Urothelium cell line (cell line): ENCODE measurements at places on chromosomes 7 and 10.

- DNase-seq: peak; percentile 94
Measured at GRCh38 chr7:42107484-42108240, 129.3 kb downstream of the GLI3 start.

GRCh38 chr10:67858971-67859370 is 21.0 kb upstream of the DNAJC12 start:
- no peak for DNase-seq

- no peak for DNase-seq
Measured at GRCh38 chr10:30863516-30864210, 168.0 kb downstream of the ZNF438 start.

GRCh38 chr7:93373537-93373936 is 141.4 kb downstream of the VPS50 start:
- DNase-seq: no peak

DNA sequence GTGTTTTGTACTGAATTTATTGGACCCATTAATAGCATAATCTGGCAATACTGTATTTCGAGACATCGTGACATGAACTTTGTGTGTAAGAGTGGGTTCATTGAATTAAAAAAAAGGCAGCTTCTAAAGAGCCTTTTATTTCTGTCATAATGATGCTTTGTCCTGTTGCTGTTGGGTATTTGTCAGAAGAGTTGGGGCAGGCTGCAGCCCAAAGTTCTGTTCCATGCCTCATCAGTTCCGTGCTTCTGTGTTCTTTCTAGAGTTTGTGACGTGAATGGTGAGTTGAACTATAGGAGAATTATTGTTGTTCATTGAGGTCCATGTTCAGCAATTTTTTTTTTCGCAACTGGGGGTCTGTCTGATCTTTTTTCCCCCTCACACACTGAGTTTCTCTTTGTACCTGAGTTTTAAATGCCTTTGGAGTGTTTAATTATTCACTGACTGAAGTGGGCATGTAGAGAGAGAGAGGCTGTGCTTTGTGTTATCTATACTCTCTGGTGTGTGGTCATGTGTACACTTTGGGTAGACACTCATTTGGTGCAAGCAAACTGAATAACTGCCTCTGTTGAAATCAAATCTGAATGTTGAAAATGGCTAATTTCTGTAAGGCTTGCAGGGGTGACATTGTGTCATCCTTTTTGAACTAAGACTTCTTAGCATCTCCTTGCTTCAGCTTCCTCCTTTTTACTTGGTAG is 69.8 kb downstream of the ADD3 start:
- no peak for DNase-seq

- DNase-seq: no peak
Measured at GRCh38 chr10:18340496-18341051, 200.3 kb downstream of the CACNB2 start.

DNA sequence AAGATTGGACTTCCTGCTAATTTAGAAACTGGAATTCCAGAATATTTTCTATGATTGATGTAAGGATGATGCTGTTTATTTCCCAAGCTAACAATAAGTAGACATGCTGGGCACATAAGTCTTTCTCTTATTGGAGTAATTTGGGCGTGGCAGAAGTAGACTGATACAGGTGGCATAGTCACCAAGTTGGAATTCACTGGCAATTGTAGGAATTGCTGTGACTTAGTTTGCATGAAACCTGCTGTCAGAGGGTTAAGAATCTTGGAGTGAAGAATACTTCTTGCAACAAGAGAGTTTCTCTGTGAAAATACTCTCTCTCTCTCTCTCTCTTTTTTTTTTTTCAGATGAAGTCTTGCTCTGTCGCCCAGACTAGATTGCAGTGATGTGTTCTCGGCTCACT is 569.7 kb downstream of the REEP3 start:
- DNase-seq: no peak

GRCh38 chr10:110962443-110962842 is 43.0 kb downstream of the SHOC2 start:
- no peak for DNase-seq

DNA sequence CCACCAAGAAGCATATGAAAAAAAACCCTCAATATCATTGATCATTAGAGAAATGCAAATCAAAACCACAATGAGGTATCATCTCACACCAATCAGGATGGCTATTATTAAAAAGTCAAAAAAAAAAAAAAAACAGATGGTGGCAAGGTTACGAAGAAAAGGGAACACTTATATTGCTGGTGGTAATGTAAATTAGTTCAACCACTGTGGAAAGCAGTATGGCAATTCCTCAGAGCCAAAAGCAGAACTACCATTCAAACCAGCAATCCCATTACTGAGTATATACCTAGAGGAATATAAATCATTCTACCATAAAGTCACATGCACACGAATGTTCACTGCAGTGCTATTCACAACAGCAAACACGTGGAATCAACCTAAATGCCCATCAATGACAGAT is 46.0 kb downstream of the CNOT4 start:
- DNase-seq: no peak

DNA sequence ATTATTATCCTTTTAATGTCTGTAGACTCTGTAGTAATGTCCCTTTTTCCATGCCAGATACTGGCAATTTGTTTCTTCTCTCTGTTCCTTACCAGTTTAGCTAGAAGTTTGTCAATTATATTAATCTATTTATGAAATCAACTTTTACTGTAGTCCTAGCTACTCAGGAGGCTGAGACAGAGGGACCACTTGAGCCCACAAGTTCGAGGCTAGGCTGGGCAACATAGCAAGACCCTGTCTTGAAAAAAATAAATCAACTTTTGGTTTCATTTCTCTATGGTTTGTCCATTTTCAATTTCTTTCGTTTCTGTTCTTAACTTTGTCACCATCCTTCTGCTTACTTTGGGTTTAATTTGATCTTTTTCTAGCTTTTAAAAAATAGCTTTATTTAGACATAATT is 42.5 kb upstream of the PLA2G12B start:
- no peak for DNase-seq

DNA sequence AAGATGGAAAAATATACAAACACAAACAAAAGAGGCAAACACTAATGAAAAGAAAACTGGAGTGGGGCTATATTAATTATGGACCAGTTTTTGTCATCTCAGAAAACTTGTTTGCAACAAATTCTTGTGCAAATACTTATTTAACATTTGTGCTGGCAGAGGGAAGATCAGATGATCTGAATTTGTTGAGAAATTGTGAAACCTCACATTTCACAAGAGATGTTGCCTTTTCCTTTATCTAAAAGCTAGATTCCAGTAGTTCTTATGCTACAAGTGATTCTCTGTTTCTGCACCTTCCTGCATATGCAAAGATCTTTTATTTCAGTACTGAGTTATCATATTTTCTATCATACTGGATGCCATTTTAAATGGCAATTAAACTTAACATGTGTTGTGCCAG is 320.7 kb downstream of the SUGCT start:
- DNase-seq: no peak

DNA sequence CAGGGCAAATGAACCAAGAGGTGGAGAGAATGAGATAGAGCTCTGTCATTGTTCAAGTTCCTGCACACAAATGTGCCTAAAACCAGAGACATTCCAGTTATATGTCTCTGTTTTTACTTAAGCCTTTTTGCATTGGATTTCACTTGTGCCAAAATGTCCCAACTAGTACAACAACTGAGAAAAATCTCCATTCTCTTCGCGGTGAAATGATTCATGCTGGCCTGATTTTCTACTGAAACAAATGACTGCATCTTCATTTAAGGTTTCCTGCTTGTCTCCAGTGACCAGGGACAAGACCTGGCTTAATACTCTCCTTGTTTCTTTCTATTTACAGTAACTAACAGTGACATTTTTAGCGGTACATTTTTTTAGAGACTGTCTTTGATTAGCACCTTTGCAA is 714.9 kb downstream of the KCNMA1 start:
- no peak for DNase-seq

- no peak for DNase-seq
Measured at GRCh38 chr10:3570131-3570729, 214.8 kb downstream of the KLF6 start.

- DNase-seq: no peak
Measured at GRCh38 chr7:85039196-85039923, 147.5 kb downstream of the SEMA3D start.
